Activated T-cell treated with anti-CD3 and anti-CD28 coated beads, Interleukin-2, amount 50 U/mL, for 72 hours (primary cell): ENCODE measurements at places on chromosomes 5 and 9. TPM values are rescaled to one million over a fixed set of nuclear protein-coding genes. Genes with fewer than 3 reads are reported as not detected.

The HSPA4 gene
- total RNA-seq = 213 TPM

The ZNF782 gene
- 7.1 TPM for total RNA-seq

DNA sequence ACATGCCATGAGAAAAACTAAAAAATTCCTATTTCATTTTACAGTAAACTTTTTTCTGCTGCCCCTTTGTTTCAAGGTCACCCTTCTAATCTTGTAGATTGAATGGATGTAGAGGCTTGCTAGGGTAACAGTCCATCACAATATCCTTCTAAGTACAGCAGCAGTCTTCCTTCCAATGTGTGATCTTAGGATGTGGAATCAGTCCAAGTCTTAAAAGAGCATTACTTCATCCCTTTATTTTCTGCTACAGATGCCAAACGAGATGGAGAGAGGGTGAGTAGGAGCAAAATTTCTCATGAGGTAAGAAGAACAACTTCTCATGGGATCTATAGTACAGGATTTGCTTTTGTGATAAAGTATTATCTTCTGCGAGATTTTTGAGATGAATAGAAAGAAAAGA, 704 bp upstream of the IL33 start:
- H3K27me3 ChIP-seq = no peaks in the 10 kb centered on the region
- H3K4me1 ChIP-seq = no peaks in the 10 kb centered on the region
- H3K36me3 ChIP-seq = no peaks in the 10 kb centered on the region

The ANKRD34B gene
- not detected for total RNA-seq

The SLCO6A1 gene
- total RNA-seq = not detected

GRCh38 chr9:129414377-129414992, 206.4 kb downstream of the C9orf50 start:
- DNase-seq = peak; percentile 33
- H3K4me3 ChIP-seq = peak overlapping the region; percentile 85
- peaks cover 23% of the 10 kb centered on the region for H3K4me1 ChIP-seq
- H3K36me3 ChIP-seq = peaks cover 12% of the 10 kb centered on the region

The AJM1 gene
- total RNA-seq = 5.3 TPM

GRCh38 chr9:123246534-123246933, 21.9 kb downstream of the STRBP start:
- H3K36me3 ChIP-seq = no peaks in the 10 kb centered on the region
- no peak for DNase-seq
- no peaks in the 10 kb centered on the region for H3K27me3 ChIP-seq
- no peak overlapping the region for H3K27ac ChIP-seq
- H3K4me1 ChIP-seq = peaks cover 49% of the 10 kb centered on the region
- H3K4me3 ChIP-seq = no peak overlapping the region

GRCh38 chr5:9724707-9725106, 94.6 kb upstream of the TAS2R1 start:
- H3K27me3 ChIP-seq = no peaks in the 10 kb centered on the region
- no peaks in the 10 kb centered on the region for H3K36me3 ChIP-seq
- no peak overlapping the region for H3K4me3 ChIP-seq
- no peak for DNase-seq

The FOXD4L5 gene
- total RNA-seq = 0.26 TPM

The SLC36A1 gene
- total RNA-seq = 3.4 TPM

DNA sequence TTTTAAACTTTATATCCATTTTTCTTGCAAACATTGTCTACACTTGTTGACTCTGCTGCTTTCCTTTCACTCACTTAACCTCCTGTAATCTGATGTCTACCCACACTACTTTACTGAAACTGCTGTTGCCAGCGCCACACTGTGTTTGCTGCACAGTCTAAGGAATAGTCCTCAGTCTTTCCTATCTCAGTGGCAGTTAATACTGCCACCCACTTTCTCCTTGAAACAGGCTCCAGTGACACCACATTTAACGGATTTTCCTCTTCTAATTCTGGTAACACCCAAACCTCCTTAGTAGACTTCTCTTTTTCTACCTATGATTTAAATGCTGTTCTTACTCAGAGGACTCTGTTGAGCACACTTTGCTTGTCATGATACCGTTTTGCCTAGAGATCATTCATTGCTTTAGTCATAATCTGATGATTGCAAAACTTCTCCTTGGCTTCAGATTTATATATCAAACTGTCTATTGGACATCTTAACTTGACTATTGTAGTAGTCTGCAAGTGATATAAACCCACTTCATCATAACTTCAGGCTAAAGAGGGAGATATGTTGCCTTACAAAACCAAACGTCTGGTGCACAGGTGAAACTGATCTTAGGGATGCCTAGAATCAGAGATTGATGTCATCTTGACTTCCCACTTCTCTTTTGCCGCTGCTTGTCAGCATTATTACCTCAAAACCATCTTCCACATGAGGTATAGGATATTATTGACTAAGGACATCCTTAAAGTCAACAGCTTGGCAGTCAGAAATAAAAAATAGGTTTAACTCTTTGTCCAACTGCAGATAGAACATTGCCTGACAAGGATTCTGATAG, 94.1 kb downstream of the CDC42SE2 start:
- H3K36me3 ChIP-seq = peaks cover 9% of the 10 kb centered on the region
- no peaks in the 10 kb centered on the region for H3K27me3 ChIP-seq
- peak; percentile 35 for DNase-seq
- peaks cover 59% of the 10 kb centered on the region for H3K4me1 ChIP-seq

DNA sequence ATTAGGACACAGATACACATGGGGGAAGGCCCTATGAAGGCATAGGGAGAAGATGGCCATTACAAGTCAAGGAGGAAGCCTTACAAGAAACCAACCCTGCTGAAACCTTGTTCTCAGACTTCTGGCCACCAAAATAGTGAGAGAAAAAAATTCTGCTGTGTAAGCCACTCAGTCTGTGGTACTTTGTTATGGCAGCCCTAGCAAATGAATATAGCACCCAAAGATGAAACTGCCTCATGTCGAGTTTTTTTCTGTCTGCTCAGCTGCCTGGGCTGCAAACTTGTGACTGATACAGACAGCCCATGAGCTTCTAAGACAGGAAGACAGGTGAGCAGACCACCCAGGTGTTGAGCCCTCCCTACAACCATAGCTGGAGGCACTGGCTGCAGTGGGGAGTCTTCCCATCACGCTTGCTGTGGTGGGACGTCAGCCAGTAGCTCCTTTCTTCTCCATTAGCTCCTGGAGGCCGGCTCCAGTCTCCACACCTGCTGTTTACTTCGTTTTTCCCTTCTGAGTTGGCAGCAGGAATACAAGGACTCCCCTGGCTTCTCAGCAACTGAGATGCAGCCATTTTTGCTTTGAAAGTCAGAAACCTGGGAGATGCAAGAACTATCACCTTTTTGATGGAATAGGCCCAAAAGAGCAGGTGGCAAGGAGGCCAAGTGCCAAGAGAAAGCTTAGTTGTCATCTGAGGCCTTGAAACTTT, 164.9 kb downstream of the SEMA6A start:
- no peak overlapping the region for H3K4me3 ChIP-seq
- H3K27ac ChIP-seq = no peak overlapping the region
- no peak for DNase-seq
- peaks cover 3% of the 10 kb centered on the region for H3K36me3 ChIP-seq
- no peaks in the 10 kb centered on the region for H3K4me1 ChIP-seq

GRCh38 chr9:127550751-127551150, 61.3 kb upstream of the STXBP1 start:
- no peak overlapping the region for H3K27ac ChIP-seq
- no peak overlapping the region for H3K4me3 ChIP-seq

- H3K4me1 ChIP-seq = no peaks in the 10 kb centered on the region
- no peaks in the 10 kb centered on the region for H3K36me3 ChIP-seq
- H3K27me3 ChIP-seq = no peaks in the 10 kb centered on the region
- no peak overlapping the region for H3K4me3 ChIP-seq
- H3K27ac ChIP-seq = no peak overlapping the region
Measured at GRCh38 chr5:115274584-115274983, 11.9 kb upstream of the PGGT1B start.

The INSL6 gene
- total RNA-seq = not detected

The CYLC2 gene
- not detected for total RNA-seq

GRCh38 chr5:27814286-27814685, 775.9 kb upstream of the CDH9 start:
- no peak overlapping the region for H3K4me3 ChIP-seq
- no peaks in the 10 kb centered on the region for H3K27me3 ChIP-seq
- DNase-seq = no peak
- H3K36me3 ChIP-seq = no peaks in the 10 kb centered on the region

GRCh38 chr5:81842795-81843398, 92.0 kb upstream of the SSBP2 start:
- H3K27me3 ChIP-seq = no peaks in the 10 kb centered on the region
- H3K36me3 ChIP-seq = no peaks in the 10 kb centered on the region
- H3K4me3 ChIP-seq = no peak overlapping the region
- no peak overlapping the region for H3K27ac ChIP-seq
- DNase-seq = no peak

- H3K4me1 ChIP-seq = no peaks in the 10 kb centered on the region
- H3K27ac ChIP-seq = no peak overlapping the region
- H3K27me3 ChIP-seq = peaks cover 18% of the 10 kb centered on the region
- no peak overlapping the region for H3K4me3 ChIP-seq
- no peaks in the 10 kb centered on the region for H3K36me3 ChIP-seq
- DNase-seq = no peak
Measured at GRCh38 chr5:174317256-174317894, 271.9 kb downstream of the NSG2 start.

- H3K36me3 ChIP-seq = no peaks in the 10 kb centered on the region
- DNase-seq = no peak
- H3K27ac ChIP-seq = no peak overlapping the region
- no peaks in the 10 kb centered on the region for H3K4me1 ChIP-seq
- H3K4me3 ChIP-seq = no peak overlapping the region
Measured at GRCh38 chr5:122099060-122099790, 21.2 kb upstream of the LOX start.

DNA sequence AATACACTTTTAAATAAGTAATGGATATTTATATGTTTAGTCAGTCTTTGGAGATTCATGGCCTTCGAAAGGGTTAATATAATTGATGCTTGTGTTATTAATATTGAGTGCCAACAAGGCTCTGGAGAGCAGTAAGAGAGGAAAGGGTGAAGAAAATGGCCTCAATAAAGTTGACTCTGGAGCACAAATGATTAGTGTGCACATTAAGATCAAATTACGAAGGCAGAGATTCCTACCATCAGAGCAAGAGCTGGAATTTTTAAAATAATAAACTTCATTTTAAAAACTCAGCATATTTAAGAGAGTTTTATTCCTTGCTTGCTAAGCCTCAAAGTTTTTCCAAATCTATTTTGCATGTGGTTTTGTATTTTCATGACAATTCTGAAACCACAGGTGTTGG, 14.8 kb downstream of the SLC44A1 start:
- peaks cover 25% of the 10 kb centered on the region for H3K4me1 ChIP-seq
- no peak overlapping the region for H3K4me3 ChIP-seq
- H3K36me3 ChIP-seq = no peaks in the 10 kb centered on the region
- H3K27me3 ChIP-seq = no peaks in the 10 kb centered on the region
- no peak for DNase-seq
